ENCODE measurements at places on chromosomes 13 and 19. TPM values are rescaled to one million over a fixed set of nuclear protein-coding genes. Genes with fewer than 3 reads are reported as not detected.

Gene KLK3
- not detected for polyA plus RNA-seq

Gene ZNF530
- 8.7 TPM for polyA plus RNA-seq

Gene TEX26
- not detected for polyA plus RNA-seq

Gene ZNF302
- 25.5 TPM for polyA plus RNA-seq

Gene YJEFN3
- polyA plus RNA-seq, result 3.6 TPM

Gene EBI3
- 1.4 TPM for polyA plus RNA-seq

Gene KASH5
- not detected for polyA plus RNA-seq

Gene FSD1
- 0.04 TPM for polyA plus RNA-seq

Gene IFNL1
- not detected for polyA plus RNA-seq

Gene GPC5
- polyA plus RNA-seq, result not detected

Gene IGFL3
- polyA plus RNA-seq, result not detected

Gene KCNC3
- polyA plus RNA-seq, result 1.7 TPM

Gene NKPD1
- polyA plus RNA-seq, result not detected

Gene PEX11G
- 0.55 TPM for polyA plus RNA-seq

Gene POU4F1
- not detected for polyA plus RNA-seq

Gene CRLF1
- polyA plus RNA-seq, result 50.2 TPM

Gene CLEC17A
- polyA plus RNA-seq, result not detected

Gene TUBA3C
- polyA plus RNA-seq, result not detected

Gene SLC25A41
- 0.50 TPM for polyA plus RNA-seq

Gene INSL3
- not detected for polyA plus RNA-seq

Gene PTPRS
- 10.6 TPM for polyA plus RNA-seq

Gene SULT2A1
- not detected for polyA plus RNA-seq

Gene NCCRP1
- not detected for polyA plus RNA-seq

Gene C13orf42
- polyA plus RNA-seq, result not detected

Gene IGSF23
- 0.83 TPM for polyA plus RNA-seq

Gene RFPL4AL1
- polyA plus RNA-seq, result not detected

Gene POSTN
- polyA plus RNA-seq, result 24.2 TPM

Gene ZNF726
- 0.24 TPM for polyA plus RNA-seq

Gene CEACAM6
- 0.08 TPM for polyA plus RNA-seq

Gene ZNF85
- polyA plus RNA-seq, result 2.4 TPM

Gene OR4F17
- polyA plus RNA-seq, result not detected

Gene IGFLR1
- 3.4 TPM for polyA plus RNA-seq

Gene CYP2A6
- polyA plus RNA-seq, result not detected

Gene CRYL1
- polyA plus RNA-seq, result 19.4 TPM

Gene ZSCAN18
- 71.8 TPM for polyA plus RNA-seq

Gene ZSWIM4
- 2.7 TPM for polyA plus RNA-seq

Gene SUGP2
- polyA plus RNA-seq, result 47.8 TPM
